Activated naive CD8-positive, alpha-beta T cell treated with anti-CD3 and anti-CD28 coated beads for 36 hours (primary cell): ENCODE measurements at places on chromosomes 6 and 20. TPM values are rescaled to one million over a fixed set of nuclear protein-coding genes. Genes with fewer than 3 reads are reported as not detected.

- H3K4me3 ChIP-seq = no peak overlapping the region
- no peaks in the 10 kb centered on the region for H3K36me3 ChIP-seq
- peaks cover 7% of the 10 kb centered on the region for H3K27me3 ChIP-seq
Observed at GRCh38 chr20:44135012-44135412, 52.0 kb downstream of the JPH2 start.

PRDM13 gene
- total RNA-seq = 0.10 TPM

EFCAB8 gene
- 0.27 TPM for total RNA-seq

GRCh38 chr6:161279677-161280415, 6.0 kb upstream of the AGPAT4 start:
- H3K36me3 ChIP-seq = peaks cover 2% of the 10 kb centered on the region
- H3K4me3 ChIP-seq = no peak overlapping the region
- peaks cover 5% of the 10 kb centered on the region for H3K27me3 ChIP-seq
- H3K4me1 ChIP-seq = peaks cover 2% of the 10 kb centered on the region
- H3K27ac ChIP-seq = no peak overlapping the region

- peaks cover 43% of the 10 kb centered on the region for H3K27me3 ChIP-seq
- H3K36me3 ChIP-seq = no peaks in the 10 kb centered on the region
- H3K27ac ChIP-seq = no peak within 1 kb of the TSS
- no peaks in the 10 kb centered on the region for H3K4me1 ChIP-seq
- DNase-seq = no peak
Observed at GRCh38 chr6:29375191-29375590, at the start of gene OR12D3. Gene OR12D3, minus strand, starts transcription at chr6:29375291. Its CDS starts 4 bp downstream, at chr6:29375287.

MUCL3 gene
- not detected for total RNA-seq

HLA-DMB gene
- total RNA-seq = 6.1 TPM

- peaks cover 15% of the 10 kb centered on the region for H3K36me3 ChIP-seq
- peaks cover 29% of the 10 kb centered on the region for H3K4me1 ChIP-seq
- no peak for DNase-seq
- no peak overlapping the region for H3K4me3 ChIP-seq
- H3K27ac ChIP-seq = no peak overlapping the region
Observed at GRCh38 chr6:106634565-106634964, 5.2 kb downstream of the QRSL1 start.

DNA sequence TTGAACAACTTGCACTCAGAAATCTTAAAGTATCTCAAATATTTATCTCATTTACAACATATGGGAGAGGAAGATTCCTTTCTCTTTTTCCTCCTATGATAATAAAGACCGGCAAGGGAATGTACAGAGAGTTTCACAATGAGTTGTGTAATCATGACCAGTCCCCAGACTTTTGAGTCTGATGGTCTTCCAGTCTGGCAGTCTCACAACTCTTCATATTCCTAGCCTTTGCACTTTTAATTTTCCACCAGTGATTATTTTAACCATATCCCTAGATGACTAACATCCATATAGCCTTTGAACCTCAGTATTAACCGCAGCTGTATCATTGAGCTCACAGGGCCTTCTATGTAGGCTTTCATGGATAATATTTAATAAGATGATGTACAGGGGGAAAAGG, 278.5 kb downstream of the KHDC1L start:
- no peak overlapping the region for H3K4me3 ChIP-seq
- no peaks in the 10 kb centered on the region for H3K36me3 ChIP-seq
- no peaks in the 10 kb centered on the region for H3K27me3 ChIP-seq
- peaks cover 12% of the 10 kb centered on the region for H3K4me1 ChIP-seq
- DNase-seq = no peak
